Effector memory CD4-positive, alpha-beta T cell (primary cell): ENCODE measurements at places on chromosomes 2 and 18.
A peak's percentile ranks its signal among the peaks of the same experiment; 100 is the strongest.

DNA sequence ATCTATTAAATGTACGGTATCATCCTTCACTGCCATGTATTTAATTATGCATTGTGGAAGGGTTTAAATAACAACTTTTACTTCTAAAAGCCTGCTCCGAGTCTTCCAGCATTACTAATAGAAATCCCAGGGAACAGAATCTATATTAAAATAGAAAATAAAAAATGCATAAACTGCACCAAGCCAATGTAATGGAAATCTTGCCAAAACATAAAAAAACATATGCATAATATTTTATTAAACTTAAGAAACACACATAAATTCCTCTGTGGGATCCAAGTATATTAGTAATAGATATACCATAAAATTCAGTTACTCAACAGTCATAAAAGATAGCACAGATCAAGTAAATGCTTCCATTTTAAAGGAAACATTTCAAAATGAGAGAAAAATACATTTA is 175.6 kb downstream of the TDRD15 start:
- no peak for DNase-seq

DNA sequence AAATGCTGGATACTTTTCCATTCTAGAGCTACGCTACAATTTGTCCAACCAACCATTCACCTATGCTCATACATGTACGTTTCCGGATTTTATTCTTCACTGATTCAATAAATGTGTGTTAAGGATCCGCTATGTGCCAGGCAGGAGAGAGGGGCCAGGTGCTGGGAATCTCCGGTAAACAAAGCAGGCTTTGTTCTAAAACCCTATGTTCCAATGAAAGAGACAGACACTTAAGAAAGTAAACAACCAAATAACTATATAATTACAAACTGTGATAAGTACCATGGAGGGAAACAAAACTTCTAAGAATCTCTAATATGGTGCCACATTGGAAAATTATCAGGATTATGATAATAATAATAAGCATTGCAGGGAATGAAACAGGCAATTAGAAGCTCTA is 22.2 kb upstream of the POMC start:
- no peak for DNase-seq

GRCh38 chr2:37794717-37795116 is 123.3 kb upstream of the CDC42EP3 start:
- no peak for DNase-seq

DNA sequence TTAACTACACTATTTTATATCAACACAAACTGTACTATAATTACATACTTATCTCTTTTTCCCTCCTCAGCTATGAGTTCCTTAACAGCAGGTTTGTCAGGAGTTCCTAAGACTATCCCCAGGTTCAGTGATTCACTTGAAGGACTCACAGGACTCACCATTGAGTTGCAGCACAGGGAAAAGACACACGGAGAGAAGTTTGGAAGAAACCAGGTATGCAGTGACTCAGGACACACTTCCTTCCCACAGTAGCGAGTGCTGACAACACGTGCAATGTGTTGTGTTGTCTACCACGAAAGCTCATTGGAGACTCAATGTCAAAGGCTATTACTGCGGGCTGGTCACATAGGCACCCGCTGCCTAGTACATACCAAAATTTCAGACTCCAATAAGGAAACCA is 32.0 kb downstream of the MGAT4A start:
- no peak for DNase-seq

- DNase-seq = peak; percentile 14
Measured at GRCh38 chr18:57881818-57882413, 78.8 kb upstream of the ATP8B1 start.

GRCh38 chr18:27211569-27211968 is 26.5 kb upstream of the CHST9 start:
- DNase-seq = no peak

DNA sequence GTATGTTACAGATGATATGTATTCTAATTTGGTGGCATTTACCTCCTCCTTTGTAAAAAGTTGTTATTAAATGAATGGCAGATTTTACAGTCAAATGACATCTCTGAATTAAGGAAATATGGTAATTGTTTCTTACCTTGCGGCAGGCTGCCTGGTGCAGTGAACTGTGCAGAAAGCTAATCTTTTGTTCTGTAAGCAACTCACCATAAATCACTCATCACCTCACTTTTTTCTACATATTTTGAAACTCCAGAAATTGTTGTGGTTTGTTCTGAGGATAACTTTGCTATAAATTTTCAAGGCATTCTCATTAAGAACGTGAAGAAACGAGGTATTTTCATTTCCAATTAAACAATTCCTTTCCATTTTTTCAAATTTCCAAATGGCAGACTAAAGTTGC is 52.7 kb downstream of the ST6GAL2 start:
- no peak for DNase-seq

GRCh38 chr2:60538101-60538500 is 15.4 kb downstream of the BCL11A start:
- no peak for DNase-seq
